ENCODE measurements at places on chromosomes 6 and 20.
A peak's percentile ranks its signal among the peaks of the same experiment; 100 is the strongest.

DNA sequence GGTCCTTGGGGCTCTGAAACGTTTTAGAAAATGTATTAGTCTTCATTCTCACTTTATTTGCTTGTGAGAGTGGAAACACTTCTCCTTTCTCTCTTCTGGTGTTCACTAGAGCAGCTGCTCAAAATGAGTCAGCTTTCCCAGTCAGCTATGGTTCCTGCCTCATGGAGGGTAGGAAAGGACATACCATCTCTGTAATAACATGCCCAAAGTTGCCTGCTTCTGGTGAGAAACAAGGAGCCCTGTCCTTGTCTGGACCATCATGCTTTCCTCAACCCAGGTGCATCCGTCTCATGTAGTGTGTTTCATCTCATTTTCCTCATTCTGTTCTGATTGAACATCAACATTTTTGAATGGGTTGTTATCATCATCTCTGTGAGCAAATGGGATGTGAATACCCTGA is 17.1 kb upstream of the TINAG start:
- DNase-seq = no peak

- no peak for DNase-seq
Observed at GRCh38 chr6:31125586-31126363, 5.5 kb upstream of the CDSN start.

- DNase-seq = no peak
Observed at GRCh38 chr6:137150072-137150471, 23.4 kb downstream of the IL22RA2 start.

GRCh38 chr6:149964308-149965193 is 808 bp downstream of the ULBP1 start:
- peak; percentile 6 for DNase-seq

GRCh38 chr20:1803061-1803931 is 91.9 kb upstream of the SIRPA start:
- no peak for DNase-seq

GRCh38 chr6:12164508-12164770 is 125.7 kb upstream of the EDN1 start:
- no peak for DNase-seq

- DNase-seq = no peak
Observed at GRCh38 chr6:119237177-119237715, 112.3 kb downstream of the MAN1A1 start.

GRCh38 chr6:34617231-34617630 is 61.1 kb upstream of the SPDEF start:
- no peak for DNase-seq

DNA sequence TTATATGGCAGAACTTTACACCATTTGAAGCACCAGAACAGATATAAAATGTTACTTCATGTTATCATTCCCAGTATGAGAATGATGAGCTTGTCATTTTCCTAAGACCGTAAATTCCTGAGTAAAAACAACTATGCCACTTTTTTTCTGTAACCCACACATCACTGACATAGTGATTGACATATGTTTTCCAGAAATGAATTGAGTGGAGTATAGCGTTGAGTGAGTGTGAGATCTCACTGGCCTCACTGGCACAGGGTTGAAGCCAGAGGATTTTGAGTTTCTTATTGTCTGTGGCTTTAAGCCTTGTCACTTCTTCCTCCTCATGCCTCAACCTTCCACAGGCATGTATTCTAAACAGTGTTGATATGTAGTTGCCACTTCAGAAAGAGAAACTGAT is 62.3 kb downstream of the PDE7B start:
- no peak for DNase-seq

GRCh38 chr6:90497411-90497810 is 89.5 kb downstream of the MAP3K7 start:
- no peak for DNase-seq

GRCh38 chr6:139597771-139598755 is 223.6 kb upstream of the CITED2 start:
- DNase-seq = no peak
